ENCODE measurements at places on chromosomes 2 and 18. TPM values are rescaled to one million over a fixed set of nuclear protein-coding genes. Genes with fewer than 3 reads are reported as not detected.

FLACC1 gene
- not detected for total RNA-seq

RNF125 gene
- total RNA-seq: 50.2 TPM

RPIA gene
- total RNA-seq: 1.2 TPM

G6PC2 gene
- total RNA-seq: not detected

RASGRP3 gene
- total RNA-seq: 51.3 TPM

KCNK3 gene
- 9.4 TPM for total RNA-seq

ABCG8 gene
- total RNA-seq: 1.1 TPM

ERFE gene
- total RNA-seq: 0.89 TPM

CRYGC gene
- not detected for total RNA-seq

BCL2 gene
- 3.5 TPM for total RNA-seq
